ENCODE measurements at places on chromosomes 1 and 21.

- no peak for DNase-seq
These were observed 17.7 kb downstream of the NGF start for GRCh38 chr1:115320377-115320776.

DNA sequence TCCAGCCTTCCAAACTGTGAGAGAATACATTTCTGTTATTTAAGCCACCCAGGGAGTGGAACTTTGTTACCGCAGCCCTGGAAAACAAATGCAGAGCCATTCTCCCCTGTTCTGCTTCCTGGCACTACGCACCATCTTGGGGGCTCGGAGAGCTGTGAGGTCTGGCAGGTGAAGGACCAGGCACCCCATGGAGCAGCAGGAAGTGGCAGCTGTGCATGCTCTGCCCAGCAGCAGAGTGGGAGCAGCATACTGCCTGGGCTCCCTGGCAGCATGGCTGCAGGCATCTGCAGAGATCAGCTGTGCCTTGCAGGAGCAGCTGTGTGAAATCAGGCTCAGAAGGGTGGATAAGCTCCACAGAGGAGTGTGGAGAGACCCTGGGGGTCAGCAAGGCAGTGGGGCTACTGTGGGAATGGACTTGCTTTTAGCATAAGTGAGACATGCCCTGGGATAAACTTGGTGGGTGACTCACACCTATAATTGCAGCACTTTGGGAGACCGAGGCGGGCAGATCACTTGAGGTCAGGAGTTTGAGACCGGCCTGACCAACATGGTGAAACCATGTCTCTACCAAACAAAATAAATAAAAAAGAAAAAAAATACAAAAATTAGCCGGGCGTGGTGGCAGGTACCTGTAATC lies 17.7 kb upstream of the ZSCAN20 start:
- DNase-seq: no peak

DNA sequence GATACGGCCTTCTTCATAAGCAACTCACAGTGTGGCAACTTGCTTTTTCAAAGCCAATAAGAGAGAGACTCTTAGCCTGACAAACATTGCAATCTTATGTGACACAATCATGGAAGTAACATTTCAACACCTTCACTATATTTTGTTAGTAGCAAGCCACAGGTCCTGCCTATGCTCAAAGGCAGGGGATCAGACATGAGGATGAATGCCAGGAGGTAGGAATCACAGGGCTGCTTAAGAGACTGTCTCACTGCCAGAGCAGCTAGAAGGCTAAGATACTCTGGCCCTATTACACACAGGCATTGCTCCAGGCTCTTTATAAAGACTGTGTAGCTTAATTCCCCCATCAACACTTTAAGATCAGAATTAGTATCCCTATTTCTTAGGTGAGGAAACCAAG lies 236.2 kb upstream of the KAZN start:
- no peak for DNase-seq

- no peak for DNase-seq
These were observed 343.4 kb downstream of the BRINP2 start for GRCh38 chr1:177514207-177514606.

DNA sequence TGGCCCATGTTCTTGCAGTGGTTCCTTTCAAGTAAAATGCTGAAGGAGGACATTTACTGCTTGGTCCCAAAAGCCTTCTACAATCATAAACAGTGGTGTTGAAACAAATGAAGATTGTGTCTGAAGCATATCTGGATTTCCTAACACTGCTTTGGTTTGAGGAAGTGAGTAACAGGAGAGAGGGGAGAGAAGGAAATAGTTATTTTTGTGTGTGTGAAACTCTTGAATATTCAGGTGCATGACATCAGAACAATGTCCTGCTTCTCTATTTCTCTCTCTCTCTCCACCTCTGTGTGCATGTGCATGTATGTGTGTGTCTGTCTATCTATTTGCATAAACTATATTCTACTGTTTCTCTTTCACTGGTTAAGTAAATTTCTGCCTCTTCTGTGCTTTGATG lies 61.4 kb upstream of the TNFSF18 start:
- no peak for DNase-seq

DNA sequence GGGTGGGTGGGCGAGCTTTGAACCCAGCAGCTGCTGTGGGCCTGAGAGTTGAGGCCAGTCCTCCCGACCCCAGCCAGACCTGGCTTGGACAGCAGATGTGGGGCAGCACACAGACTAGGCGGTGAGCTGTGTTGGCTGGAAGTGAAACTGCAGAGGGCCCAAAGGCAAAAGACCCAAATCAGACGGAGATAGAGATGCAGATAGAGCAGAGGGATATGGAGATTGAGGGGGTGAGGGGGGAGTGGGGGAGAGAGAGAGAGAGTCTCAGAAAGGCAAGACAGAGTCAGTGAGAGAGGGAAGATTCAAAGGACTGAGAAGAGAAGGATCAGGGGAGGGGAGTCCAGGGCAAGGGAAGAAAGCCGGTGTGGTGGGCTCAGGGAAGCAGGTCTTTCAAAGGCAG lies 17.0 kb upstream of the POU3F1 start:
- no peak for DNase-seq

GRCh38 chr1:112439592-112439991 lies 43.6 kb downstream of the CTTNBP2NL start:
- no peak for DNase-seq

- no peak for DNase-seq
These were observed 34.1 kb downstream of the TMCO4 start for GRCh38 chr1:19765623-19766022.

DNA sequence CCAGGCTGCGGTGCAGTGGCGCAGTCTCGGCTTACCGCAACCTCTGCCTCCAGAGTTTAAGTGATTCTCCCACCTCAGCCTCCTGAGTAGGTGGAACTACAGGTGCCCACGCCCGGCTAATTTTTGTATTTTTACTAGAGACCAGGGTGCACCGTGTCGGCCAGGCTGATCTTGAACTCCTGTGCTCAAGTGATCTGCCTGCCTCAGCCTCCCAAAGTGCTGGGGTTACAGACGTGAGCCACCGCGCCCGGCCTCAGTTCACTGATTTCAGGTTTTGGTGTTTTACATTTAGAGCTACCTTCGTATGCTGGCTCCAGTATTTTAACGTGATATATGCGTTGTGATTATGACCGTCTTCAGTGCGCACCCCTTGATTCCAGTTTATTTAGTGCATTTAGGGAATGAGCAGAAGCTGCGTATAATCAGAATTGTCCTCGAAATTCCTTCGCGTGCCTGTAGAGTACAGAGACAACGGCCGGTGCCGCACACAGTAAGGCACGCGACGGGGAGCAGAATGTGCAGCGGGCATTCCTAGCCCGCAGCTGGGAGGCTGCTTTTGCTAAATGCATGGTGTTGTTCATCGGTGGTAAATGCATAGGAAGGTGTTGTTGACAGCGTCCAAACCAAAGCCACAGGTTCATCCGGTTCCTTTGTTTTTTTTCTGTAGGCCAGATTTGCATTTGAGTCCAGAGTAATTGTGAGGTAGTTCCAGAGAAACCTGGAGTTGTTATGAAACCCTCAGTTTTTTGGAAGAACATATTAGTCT lies 48.9 kb upstream of the DIP2A start:
- DNase-seq: no peak

DNA sequence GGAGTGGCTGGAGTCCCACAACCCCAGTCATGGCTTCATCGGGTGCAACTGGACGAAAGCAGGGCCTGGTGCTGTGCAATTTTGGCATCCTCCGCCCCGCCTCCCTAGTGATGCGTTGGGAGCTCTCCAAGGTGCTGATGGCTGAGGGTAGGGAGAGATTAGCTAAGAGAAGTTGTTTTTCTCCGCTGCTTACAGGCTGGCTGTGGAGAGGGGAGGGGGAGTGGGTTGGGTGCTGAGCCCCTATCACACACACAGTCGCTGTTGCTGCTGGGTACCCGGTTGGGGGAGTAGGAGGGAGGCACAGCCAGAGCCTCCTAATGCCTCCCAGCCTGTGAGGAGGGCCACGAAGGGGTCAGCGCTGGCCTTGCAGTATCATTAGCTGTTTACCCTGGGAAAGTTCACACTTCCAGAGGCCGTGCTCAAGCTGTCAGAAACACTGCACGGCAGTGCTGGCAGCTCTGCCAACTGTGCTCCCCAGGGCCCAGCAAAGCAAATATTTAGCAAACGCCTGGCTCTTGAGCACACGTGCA lies 110.0 kb downstream of the GRIK3 start:
- DNase-seq: no peak

GRCh38 chr1:166843769-166844596 lies 4.7 kb downstream of the POGK start:
- DNase-seq: no peak

GRCh38 chr1:59184365-59184905 lies 112.5 kb upstream of the FGGY start:
- no peak for DNase-seq

All from thoracic aorta (tissue), 2 donors.